ENCODE measurements at places on chromosomes 5 and 9. TPM values are rescaled to one million over a fixed set of nuclear protein-coding genes. Genes with fewer than 3 reads are reported as not detected.

Gene IRGM
- total RNA-seq = not detected

Gene SOHLH1
- total RNA-seq = not detected

Gene SMIM32
- total RNA-seq = 0.49 TPM

Gene PCDHGA12
- total RNA-seq = 7.9 TPM

Gene NR6A1
- total RNA-seq = 0.42 TPM
